WTC11 (cell line): ENCODE measurements at places on chromosomes 2 and 18.

GRCh38 chr2:241228860-241229516 is 40.5 kb downstream of the ANO7 start:
- DNase-seq: no peak

DNA sequence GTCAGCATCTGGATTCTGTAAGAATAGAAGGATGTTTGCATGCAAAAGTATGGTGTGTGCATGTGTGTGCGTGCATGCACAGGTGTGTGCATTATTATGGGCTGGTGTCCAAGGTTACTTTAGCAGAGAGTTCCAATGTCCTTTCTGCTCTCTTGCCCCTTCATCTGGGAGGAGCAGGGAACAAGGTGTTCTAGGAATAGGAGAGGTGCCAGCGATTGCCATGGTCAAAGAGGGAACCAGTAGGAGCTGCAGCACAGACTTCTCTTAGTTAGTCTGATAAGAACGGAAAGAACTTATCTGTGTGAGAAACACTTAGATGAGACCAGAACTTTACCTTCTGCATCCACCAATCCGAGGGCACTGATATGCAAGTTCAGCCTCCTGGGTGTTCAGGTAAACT is 8.3 kb downstream of the GPR45 start:
- no peak for DNase-seq

- DNase-seq: no peak
These were observed 109.9 kb downstream of the PTPRM start for GRCh38 chr18:7677001-7677400.

GRCh38 chr2:66412874-66413273 is 22.1 kb upstream of the MEIS1 start:
- no peak for DNase-seq

- no peak for DNase-seq
These were observed 12.6 kb upstream of the KLHL23 start for GRCh38 chr2:169721016-169721415.

DNA sequence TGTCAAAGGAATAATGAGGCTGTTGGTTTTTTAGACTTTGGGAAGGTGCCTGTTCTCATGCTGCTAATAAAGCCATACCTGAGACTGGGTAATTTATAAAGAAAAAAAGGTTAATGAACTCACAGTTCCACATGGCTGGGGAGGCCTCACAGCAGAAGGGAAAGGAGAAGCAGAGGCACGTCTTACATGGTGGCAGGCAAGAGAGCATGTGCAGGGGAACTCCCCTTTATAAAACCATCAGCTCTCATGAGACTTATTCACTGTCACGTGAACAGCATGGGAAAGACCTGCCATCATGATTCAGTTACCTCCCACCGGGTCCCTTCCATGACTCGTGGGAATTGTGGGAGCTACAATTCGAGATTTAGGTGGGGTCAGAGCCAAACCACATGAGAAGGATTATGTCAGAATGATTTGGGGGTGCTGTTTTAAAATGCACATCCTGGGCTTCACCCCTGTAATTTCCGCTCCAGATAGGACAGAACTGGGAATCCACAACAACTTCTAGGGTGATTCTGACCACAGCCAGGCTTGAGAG is 37.8 kb downstream of the TCF7L1 start:
- DNase-seq: no peak

- DNase-seq: peak; percentile 14
These were observed 187.5 kb upstream of the MAP2 start for GRCh38 chr2:209236377-209236776.

GRCh38 chr2:231010201-231010730 is 14.3 kb downstream of the SPATA3 start:
- DNase-seq: no peak
